ENCODE measurements at places on chromosomes 3 and 15. TPM values are rescaled to one million over a fixed set of nuclear protein-coding genes. Genes with fewer than 3 reads are reported as not detected.

DNA sequence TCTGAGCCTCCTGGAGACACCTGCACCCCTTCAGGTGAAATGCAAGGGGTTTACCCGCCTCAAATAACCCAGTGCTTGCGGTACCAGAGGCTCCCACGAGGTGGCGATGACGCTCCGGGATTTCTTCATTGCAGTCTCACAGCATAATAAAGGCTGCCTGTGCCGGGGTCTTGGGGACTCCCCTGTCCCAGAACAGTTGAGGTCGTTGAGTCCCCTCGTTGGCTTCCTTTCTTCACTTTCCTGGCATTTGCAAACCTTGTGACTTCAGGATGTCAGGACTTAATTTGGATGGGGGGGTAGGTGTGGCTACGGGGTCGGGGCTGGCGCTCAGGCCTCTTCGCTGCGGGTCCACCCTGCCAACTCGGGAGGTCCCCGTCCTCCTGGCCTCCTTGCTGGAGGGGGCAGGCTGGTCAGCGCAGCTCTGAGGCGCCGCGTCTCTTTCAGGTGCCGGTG is 1.3 kb downstream of the GNAT1 start:
- no peak overlapping the region for H3K27ac ChIP-seq
- H3K4me1 ChIP-seq: peaks cover 26% of the 10 kb centered on the region
- H3K27me3 ChIP-seq: no peaks in the 10 kb centered on the region
- H3K36me3 ChIP-seq: no peaks in the 10 kb centered on the region
- no peak overlapping the region for H3K4me3 ChIP-seq

DNA sequence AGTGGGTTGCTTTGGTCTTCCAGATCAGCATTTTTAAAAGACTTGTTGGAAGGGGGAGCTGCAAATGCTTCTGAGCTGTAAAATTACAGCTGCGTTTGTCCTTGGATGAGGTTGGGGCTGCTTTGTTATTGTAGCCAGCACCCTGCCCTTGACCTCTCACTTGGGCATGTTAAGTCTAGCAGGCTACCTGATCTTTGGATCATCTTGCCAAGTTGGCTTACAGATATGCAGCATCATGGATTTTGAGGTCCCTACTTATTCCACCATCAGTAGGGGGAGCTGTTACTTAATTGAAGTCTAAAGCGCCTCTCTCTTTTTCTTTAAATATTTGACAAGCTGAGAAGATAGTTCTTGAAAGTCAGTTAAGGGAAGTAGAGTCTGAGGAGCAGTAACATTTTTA is 793.0 kb downstream of the MCTP2 start:
- no peaks in the 10 kb centered on the region for H3K36me3 ChIP-seq
- H3K27ac ChIP-seq: no peak overlapping the region
- no peaks in the 10 kb centered on the region for H3K4me1 ChIP-seq
- no peaks in the 10 kb centered on the region for H3K27me3 ChIP-seq
- DNase-seq: peak; percentile 24
- H3K4me3 ChIP-seq: no peak overlapping the region

- no peak for DNase-seq
- no peak overlapping the region for H3K27ac ChIP-seq
- H3K27me3 ChIP-seq: peaks cover 11% of the 10 kb centered on the region
- no peak overlapping the region for H3K4me3 ChIP-seq
- H3K4me1 ChIP-seq: no peaks in the 10 kb centered on the region
- H3K36me3 ChIP-seq: no peaks in the 10 kb centered on the region
These were observed 56.8 kb upstream of the PEX5L start for GRCh38 chr3:180093535-180093934.

DNA sequence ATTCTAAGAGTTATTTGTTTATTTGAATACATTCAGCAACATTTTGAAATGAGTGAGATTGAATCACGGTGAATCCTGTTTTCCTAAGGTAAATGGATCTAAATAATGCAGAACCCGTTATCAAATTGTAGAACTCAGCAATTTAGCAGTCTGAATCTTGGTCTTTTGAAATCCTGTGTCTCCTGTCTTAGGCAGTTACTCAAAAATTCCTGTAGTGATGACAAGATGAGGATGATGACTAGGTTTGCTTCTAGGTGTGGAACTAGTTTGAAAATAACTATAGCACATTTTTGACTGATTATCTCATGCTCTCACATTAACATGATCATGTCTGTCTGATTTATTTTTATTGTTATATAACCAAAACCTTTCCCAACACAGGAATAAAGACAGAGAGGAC is 115.0 kb downstream of the RAP2B start:
- no peak for DNase-seq
- no peak overlapping the region for H3K27ac ChIP-seq
- no peaks in the 10 kb centered on the region for H3K36me3 ChIP-seq
- H3K4me3 ChIP-seq: no peak overlapping the region

DNA sequence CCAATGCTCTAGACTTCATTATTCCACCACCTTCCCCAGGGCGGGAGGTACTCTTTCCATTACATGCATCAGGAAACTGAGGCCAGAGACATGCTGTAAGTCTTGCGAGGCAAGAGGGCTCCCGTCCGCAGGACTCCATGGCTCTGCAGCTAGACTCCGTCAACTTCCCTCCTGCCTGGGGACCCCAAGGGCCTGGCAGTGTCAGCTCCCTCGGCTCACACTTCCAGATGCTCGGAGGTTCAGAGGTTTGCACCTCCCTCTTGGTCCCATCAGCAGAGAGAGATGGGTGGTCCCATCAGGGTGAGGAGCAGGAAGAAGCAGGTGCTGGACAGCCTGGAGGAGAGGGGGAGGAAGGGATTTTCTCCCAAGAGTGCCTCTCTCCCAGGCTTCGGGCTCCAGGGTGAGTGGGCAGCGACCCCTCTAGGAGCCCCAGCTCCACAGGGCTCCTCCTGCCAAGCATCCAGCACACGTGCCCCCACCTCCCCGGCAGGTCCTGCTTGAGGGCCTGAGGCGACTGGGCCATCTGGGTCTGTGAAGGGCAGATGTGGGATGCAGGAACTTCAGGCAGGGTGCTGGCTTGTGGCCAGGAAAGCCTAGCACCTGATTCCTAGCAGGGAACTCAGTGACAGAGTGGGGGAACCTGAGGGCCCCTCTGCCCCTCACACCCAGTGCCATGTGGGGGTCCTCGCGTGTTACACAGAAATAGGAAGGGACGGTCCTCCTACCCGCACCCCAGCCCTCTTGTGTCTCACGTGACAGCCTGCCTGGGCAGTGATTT is 9.3 kb downstream of the PAK6 start:
- no peaks in the 10 kb centered on the region for H3K27me3 ChIP-seq
- H3K4me1 ChIP-seq: peaks cover 4% of the 10 kb centered on the region
- H3K36me3 ChIP-seq: no peaks in the 10 kb centered on the region
- H3K27ac ChIP-seq: no peak overlapping the region
- DNase-seq: no peak

GRCh38 chr3:17087509-17087908 is 202.8 kb downstream of the PLCL2 start:
- no peaks in the 10 kb centered on the region for H3K4me1 ChIP-seq
- no peaks in the 10 kb centered on the region for H3K36me3 ChIP-seq
- no peaks in the 10 kb centered on the region for H3K27me3 ChIP-seq
- no peak overlapping the region for H3K4me3 ChIP-seq
- H3K27ac ChIP-seq: no peak overlapping the region

GRCh38 chr3:1072041-1072440 is 20.8 kb upstream of the CNTN6 start:
- H3K27me3 ChIP-seq: no peaks in the 10 kb centered on the region
- no peak for DNase-seq
- no peaks in the 10 kb centered on the region for H3K4me1 ChIP-seq
- H3K4me3 ChIP-seq: no peak overlapping the region
- no peaks in the 10 kb centered on the region for H3K36me3 ChIP-seq

DUOXA2 gene
- total RNA-seq: not detected

COLQ gene
- total RNA-seq: 1.9 TPM

CAPN3 gene
- total RNA-seq: 1.8 TPM

GOLGA6B gene
- 0.10 TPM for total RNA-seq
